ENCODE measurements at places on chromosomes 7 and 10. TPM values are rescaled to one million over a fixed set of nuclear protein-coding genes. Genes with fewer than 3 reads are reported as not detected.

- H3K4me1 ChIP-seq: peaks cover 32% of the 10 kb centered on the region
- H3K4me3 ChIP-seq: no peak overlapping the region
- H3K27ac ChIP-seq: peak overlapping the region; percentile 59
- H3K36me3 ChIP-seq: no peaks in the 10 kb centered on the region
Measured at GRCh38 chr10:102752266-102752930, 8.7 kb downstream of the WBP1L start.

DNA sequence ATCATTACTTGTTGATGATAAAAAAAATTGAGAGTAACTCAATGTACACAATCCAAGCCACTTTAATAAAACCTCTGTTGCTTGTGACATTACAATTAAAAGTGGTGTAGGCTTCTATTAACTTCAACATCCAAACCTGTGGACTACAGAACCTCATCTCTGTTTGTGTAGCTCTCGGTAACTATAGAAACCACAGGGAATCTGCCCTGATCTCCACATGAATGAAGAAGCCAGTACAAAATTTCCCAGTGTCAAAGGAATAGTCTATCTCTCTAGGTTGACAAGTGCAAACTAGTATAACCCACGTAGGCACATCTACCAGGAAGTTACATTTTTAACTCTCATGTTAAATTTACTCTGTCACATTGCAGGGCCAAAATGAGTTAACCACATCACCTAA lies 204.3 kb downstream of the CHCHD3 start:
- no peak for DNase-seq
- no peak overlapping the region for H3K27ac ChIP-seq
- H3K36me3 ChIP-seq: no peaks in the 10 kb centered on the region
- H3K27me3 ChIP-seq: no peaks in the 10 kb centered on the region

DNA sequence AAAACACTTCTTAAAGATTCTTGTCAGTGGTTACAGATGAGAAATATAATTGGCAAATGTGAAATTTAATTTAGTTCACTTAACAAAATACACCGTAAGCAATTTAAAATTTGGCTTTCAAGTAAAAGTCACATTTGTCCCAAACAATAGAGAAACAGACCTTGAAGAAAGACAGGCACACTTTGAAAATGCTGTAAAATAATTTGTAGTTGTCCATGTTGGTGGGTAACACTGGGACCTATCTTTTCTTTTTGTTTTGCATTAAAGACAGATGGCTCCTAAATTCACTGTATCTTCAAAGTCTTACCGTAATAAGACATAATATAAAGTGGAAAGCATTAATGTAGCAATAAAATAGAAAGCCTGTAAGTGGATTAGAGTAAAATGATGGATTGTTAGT lies 3.3 kb downstream of the GRK5 start:
- peak overlapping the region; percentile 79 for H3K4me3 ChIP-seq
- H3K36me3 ChIP-seq: no peaks in the 10 kb centered on the region
- peaks cover 71% of the 10 kb centered on the region for H3K4me1 ChIP-seq
- peak overlapping the region; percentile 84 for H3K27ac ChIP-seq
- DNase-seq: no peak
- no peaks in the 10 kb centered on the region for H3K27me3 ChIP-seq

DNA sequence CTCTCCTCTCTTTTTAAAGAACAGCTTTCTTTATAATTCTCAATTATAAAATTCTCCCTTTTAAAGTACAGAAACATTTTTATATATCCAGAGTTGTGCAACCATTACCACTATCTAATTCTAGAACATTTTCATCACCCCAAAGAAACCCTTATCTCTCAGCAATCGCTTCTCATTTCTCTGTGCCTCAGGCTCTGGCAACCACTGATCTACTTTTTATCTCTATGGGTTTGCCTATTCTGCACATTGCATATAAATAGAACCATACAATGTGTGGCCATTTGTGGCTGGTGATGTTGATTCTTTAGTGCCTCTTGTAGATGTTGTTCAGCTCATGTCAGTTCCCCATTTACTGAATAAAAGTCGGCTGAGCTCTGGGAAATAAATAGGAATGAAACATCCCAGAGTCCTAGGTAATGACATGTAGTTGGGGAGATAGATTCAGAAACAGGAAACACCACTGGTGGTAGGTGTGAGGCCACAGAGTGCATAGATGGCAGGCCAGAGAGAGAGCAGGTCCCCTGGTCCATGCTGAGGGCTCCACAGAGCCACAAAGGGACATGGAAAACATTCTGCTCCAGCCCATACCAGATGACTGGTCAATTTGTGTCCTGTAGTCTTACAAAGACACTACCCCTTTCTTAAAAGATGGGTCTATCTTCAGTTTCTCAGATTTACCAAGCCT lies 126.5 kb downstream of the PLPP4 start:
- H3K27ac ChIP-seq: no peak overlapping the region
- H3K36me3 ChIP-seq: no peaks in the 10 kb centered on the region
- no peaks in the 10 kb centered on the region for H3K4me1 ChIP-seq
- no peak for DNase-seq

DNA sequence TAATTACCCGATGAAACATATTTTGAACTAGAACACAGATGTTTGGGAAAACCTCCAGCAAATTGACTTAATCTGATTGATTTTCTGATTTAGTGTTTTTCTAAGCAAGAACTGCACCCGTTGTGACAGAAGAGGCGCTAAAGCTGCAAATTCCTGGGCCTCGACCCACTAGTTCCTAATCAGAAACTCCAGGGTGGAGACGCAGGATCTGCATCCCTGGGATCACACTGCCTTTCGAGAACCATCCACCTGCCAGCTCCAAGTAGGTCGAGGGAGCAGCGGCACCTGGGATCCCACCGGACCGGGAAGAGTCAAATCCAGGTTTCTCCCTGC lies 136.8 kb upstream of the CDCA7L start:
- peaks cover 15% of the 10 kb centered on the region for H3K4me1 ChIP-seq
- H3K27me3 ChIP-seq: no peaks in the 10 kb centered on the region
- no peak for DNase-seq
- peak overlapping the region; percentile 81 for H3K27ac ChIP-seq
- H3K36me3 ChIP-seq: no peaks in the 10 kb centered on the region

DNA sequence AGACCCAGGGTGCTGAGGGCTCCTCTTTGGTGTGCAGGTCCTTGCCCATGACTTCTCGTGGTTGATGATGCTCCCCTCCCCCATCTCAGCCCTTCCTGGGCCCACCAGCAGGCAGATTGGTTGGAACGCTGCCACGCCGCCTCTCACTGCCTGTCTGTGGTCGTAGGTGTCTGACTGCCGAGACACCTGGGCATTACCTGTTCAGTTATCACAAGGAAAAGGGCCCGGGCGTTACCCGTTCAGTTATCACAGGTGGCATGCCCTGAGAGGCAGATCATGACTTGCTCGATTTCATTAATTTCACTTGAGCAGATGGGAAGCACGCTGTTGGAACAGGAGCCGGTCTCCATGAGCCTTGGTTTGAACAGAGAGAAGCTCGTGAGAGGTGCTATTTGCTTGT lies 42.5 kb downstream of the TACR2 start:
- H3K4me3 ChIP-seq: no peak overlapping the region
- no peak overlapping the region for H3K27ac ChIP-seq
- H3K27me3 ChIP-seq: no peaks in the 10 kb centered on the region
- H3K36me3 ChIP-seq: peaks cover 84% of the 10 kb centered on the region
- peaks cover 40% of the 10 kb centered on the region for H3K4me1 ChIP-seq

GRCh38 chr10:44510379-44511115 lies 125.7 kb upstream of the CXCL12 start:
- no peak overlapping the region for H3K4me3 ChIP-seq
- no peaks in the 10 kb centered on the region for H3K4me1 ChIP-seq
- no peak overlapping the region for H3K27ac ChIP-seq
- no peaks in the 10 kb centered on the region for H3K27me3 ChIP-seq
- no peaks in the 10 kb centered on the region for H3K36me3 ChIP-seq
- DNase-seq: no peak

DNA sequence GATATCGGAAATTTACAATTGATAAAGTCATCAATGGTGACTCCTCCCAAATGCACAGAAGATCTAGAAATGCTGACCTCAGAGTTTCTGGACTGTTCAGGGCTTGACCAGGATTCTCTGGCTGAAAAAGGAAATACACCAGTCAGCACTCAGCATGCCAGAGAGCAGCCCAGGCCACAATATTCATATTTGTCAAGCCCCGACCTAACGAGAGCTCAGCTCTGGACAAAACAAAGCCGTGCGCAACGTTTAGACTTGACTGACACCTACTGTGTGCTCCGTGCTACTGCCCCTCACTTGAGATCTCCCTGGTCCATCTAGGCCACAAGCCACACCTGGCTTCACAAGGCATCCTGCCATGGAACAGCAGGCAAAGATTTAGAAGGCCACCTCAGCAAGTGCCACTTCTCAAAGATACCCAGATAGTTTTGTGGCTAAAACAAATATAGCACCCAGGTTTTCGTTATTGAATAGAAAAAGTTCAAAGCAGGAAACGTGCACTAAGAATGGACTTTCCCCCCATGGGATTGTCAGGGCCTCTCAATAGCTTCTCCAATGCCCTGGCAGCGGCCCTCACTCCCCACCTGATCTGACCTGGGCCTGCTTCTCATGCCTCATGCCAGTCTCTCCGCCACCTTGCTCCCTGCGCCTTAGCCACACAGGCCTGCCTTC lies 218.3 kb downstream of the FAM107B start:
- H3K4me1 ChIP-seq: peaks cover 80% of the 10 kb centered on the region
- H3K27ac ChIP-seq: peak overlapping the region; percentile 61
- no peaks in the 10 kb centered on the region for H3K36me3 ChIP-seq

GRCh38 chr7:135645296-135645904 lies 16.9 kb upstream of the STMP1 start:
- H3K27me3 ChIP-seq: no peaks in the 10 kb centered on the region
- H3K27ac ChIP-seq: no peak overlapping the region
- DNase-seq: no peak
- peaks cover 65% of the 10 kb centered on the region for H3K36me3 ChIP-seq
- H3K4me3 ChIP-seq: no peak overlapping the region

GRCh38 chr10:79034271-79034876 lies 34.4 kb upstream of the ZMIZ1 start:
- H3K27ac ChIP-seq: no peak overlapping the region
- no peak overlapping the region for H3K4me3 ChIP-seq
- H3K36me3 ChIP-seq: no peaks in the 10 kb centered on the region
- H3K4me1 ChIP-seq: no peaks in the 10 kb centered on the region

GRCh38 chr10:56583316-56583715 lies 222.3 kb upstream of the ZWINT start:
- no peak overlapping the region for H3K27ac ChIP-seq
- H3K4me3 ChIP-seq: no peak overlapping the region

DNA sequence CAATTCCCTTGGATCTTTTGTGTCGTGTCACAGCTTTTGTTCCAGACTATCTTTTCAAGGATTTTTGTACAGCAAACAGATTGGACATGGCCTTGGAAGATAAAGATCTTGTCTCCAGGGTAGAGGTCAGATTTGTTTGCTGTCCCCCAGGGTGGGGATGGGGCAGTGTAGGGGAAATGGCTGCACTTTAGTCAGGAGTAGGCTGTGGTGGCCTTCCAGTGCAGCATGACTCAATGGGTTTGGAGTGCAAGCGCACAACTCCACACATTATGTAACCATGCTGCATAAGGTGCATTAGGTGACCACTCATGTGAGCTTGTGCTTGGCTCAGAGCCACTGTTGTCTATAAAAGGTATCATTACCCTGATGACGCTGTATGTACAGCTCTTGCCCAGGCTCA lies 23.9 kb upstream of the ADAMTS14 start:
- no peak overlapping the region for H3K4me3 ChIP-seq
- no peak for DNase-seq
- H3K4me1 ChIP-seq: no peaks in the 10 kb centered on the region
- no peaks in the 10 kb centered on the region for H3K36me3 ChIP-seq
- no peak overlapping the region for H3K27ac ChIP-seq
- no peaks in the 10 kb centered on the region for H3K27me3 ChIP-seq

GRCh38 chr7:158258411-158259130 lies 329.1 kb downstream of the PTPRN2 start:
- no peaks in the 10 kb centered on the region for H3K27me3 ChIP-seq
- DNase-seq: no peak
- H3K4me1 ChIP-seq: no peaks in the 10 kb centered on the region
- no peaks in the 10 kb centered on the region for H3K36me3 ChIP-seq
- H3K27ac ChIP-seq: no peak overlapping the region

DNA sequence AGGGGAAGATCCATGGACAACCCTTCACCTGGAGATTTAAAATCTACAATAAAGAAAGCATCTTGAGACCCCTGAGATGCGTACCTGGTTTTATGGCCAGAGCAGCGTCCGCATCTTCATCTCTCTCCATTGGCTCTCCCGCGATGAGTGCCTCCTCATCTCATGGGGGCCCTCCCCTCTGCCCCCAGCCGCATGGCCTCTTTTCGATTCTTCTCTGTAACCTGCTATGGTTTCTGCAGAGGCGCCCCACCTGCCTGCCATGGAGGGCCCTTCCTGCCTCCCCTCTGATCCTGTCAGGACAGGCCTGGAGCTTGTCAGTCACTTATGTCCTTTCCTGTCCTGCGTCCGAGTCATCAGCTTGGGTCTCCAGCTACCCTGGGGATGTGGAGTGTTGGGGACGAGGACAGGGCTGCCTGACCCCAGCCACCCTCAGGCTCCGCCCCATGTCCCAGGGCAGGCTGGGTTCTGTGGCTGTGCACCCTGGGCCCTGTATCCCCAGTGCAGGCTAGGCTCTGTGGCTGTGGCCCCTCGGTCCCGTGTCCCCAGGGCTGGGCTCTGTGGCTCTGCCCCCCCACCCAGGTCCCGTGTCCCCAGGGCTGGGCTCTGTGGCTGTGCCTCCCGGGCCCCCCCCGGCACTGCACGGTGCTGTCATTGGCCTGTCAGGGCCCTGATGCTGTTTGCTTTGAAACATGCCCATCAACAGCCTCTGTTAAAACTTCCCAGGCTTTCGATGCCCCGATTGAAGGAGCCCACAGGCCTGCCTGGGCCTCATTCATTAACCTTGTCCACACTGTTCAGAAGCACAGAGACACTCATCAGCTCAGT lies 99.8 kb downstream of the WDR37 start:
- no peaks in the 10 kb centered on the region for H3K36me3 ChIP-seq
- H3K4me1 ChIP-seq: no peaks in the 10 kb centered on the region
- H3K27me3 ChIP-seq: no peaks in the 10 kb centered on the region

- no peaks in the 10 kb centered on the region for H3K36me3 ChIP-seq
- H3K27me3 ChIP-seq: peaks cover 21% of the 10 kb centered on the region
- DNase-seq: no peak
- no peak overlapping the region for H3K27ac ChIP-seq
- H3K4me1 ChIP-seq: no peaks in the 10 kb centered on the region
Measured at GRCh38 chr10:133618851-133619250, 7.7 kb downstream of the FRG2B start.

DNA sequence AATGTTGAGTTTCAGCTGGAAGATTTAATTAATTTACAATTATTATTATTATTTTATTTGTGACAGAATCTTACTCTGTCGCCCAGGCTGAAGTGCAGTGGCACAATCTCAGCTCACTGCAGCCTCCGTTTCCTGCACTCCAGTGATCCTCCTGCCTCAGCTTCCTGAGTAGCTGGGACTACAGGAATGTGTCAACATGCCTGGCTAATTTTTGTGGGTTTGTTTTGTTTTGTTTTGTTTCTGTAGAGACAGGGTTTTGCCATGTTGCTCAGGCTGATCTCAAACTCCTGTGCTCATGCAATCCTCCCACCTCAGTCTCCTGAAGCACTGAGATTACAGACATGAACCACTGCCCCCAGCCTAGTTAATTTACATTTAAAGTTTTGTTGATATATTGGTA lies 93.8 kb upstream of the MEOX2 start:
- no peak for DNase-seq
- H3K36me3 ChIP-seq: no peaks in the 10 kb centered on the region
- H3K4me1 ChIP-seq: no peaks in the 10 kb centered on the region
- no peak overlapping the region for H3K27ac ChIP-seq

- no peaks in the 10 kb centered on the region for H3K36me3 ChIP-seq
- no peaks in the 10 kb centered on the region for H3K4me1 ChIP-seq
- no peak overlapping the region for H3K4me3 ChIP-seq
- DNase-seq: no peak
- no peak overlapping the region for H3K27ac ChIP-seq
- H3K27me3 ChIP-seq: no peaks in the 10 kb centered on the region
Measured at GRCh38 chr7:18163091-18163490, 135.4 kb upstream of the PRPS1L1 start.

Gene ARID5B
- 29.8 TPM for total RNA-seq

Gene OR9A4
- total RNA-seq: not detected

Gene WDR11
- 51.4 TPM for total RNA-seq
